NCI-H1417 (cell line): ENCODE measurements at places on chromosomes 7 and 10.
A peak's percentile ranks its signal among the peaks of the same experiment; 100 is the strongest.

GRCh38 chr10:89550509-89550908 is 15.1 kb upstream of the SLC16A12 start:
- DNase-seq = no peak

DNA sequence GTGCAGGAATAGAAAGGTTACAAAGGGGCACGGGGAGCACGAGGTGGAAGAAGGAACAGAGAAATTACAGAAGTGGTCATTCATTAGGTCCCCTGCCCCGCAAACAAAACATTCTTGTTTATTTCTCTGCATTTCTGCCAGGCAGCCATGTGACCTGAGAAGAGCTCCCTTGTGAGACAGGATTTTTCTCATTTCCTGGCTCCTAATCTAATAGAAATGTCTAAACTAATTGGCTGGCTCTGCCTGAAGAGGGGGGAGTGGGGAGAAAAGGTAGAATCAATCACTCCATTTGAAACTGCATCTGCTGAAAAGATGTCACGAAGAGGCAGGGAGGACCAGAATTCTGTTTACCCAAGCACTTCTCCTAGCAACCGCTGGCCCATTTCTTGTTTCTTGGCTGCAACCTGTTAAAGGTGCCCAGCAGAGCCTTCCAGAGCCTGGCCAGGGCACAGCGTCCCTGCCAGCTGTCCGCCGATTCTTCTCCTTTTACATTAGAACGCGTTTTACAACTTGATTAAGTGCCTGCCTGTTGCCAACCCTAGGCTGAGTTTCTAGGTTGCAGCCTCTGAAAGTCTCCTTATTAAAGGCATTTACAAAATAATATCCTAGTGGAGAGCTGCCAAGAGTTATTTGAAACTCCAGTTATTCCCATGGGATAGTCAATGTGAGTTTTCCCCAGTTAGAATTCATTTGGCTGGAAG is 1227.6 kb downstream of the TYW1 start:
- DNase-seq = peak; percentile 94

- no peak for DNase-seq
These were observed 2.8 kb upstream of the PUS7 start for GRCh38 chr7:105524840-105525239.

DNA sequence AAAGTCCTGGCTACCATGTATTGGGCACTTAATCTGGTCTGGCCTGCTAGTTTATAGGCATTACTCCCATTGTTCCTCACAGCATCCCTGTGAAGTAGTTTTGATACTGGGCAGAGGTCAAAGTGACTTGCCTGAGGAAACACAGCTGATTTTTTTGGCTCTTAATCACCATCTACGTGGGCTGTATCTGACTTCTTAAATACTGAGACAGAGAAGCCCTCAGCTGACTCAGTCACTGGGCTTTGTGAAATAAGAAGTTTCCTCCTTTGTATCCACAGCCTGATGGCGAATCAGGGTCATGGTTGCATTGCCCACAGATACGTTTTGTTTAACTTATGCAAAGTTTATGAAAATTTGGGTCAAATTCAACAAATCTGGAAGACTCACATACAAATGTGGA is 13.2 kb downstream of the TACR2 start:
- no peak for DNase-seq

DNA sequence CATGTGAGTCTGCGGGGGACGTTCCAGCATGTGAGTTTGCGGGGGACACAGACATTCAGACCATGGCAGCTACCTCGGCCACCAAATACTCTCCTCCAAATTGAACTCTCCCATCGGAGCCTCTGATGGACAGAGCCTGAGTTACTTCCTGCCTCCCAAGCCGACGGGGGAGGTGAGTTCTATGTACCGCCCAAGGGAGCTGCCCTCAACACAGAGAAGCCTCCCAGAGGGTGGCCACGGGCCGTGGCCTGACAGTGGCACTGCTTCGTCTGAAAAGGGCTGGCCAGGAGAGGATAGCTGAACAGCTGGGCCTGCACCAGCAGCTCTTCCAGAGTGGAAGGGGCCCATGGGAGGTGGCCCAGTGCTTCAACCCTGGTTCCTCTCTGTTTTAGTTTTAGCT is 274.5 kb upstream of the PPP2R2D start:
- no peak for DNase-seq

GRCh38 chr7:4641091-4641666 is 40.9 kb upstream of the FOXK1 start:
- no peak for DNase-seq

DNA sequence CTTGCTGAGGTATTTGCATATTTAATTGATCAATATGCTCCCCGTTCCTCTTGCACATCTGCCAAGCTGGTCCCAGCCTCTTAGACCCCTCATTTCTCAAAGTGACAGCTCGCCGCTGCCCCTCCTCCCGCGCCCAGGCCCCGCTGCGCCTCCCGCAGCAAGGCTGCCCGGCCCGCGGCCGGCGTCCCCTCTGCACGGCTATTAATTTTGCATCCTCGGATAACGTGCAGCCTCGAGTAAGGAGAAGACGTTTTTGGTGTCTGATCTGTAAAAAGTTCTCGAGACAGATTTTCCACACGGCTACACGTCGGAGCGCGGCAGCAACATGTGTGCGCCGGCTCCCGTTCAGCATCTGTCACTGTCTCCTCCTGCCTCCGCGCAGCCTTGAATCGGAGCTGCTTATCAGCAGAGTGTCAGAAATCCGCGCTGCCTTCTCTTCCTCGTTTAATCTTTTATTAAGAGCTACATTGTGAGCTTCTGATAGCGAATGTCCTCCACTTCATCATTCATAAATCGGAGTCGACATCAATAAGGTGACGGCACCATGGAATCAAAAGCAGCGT is 65.3 kb downstream of the EBF3 start:
- DNase-seq = no peak

DNA sequence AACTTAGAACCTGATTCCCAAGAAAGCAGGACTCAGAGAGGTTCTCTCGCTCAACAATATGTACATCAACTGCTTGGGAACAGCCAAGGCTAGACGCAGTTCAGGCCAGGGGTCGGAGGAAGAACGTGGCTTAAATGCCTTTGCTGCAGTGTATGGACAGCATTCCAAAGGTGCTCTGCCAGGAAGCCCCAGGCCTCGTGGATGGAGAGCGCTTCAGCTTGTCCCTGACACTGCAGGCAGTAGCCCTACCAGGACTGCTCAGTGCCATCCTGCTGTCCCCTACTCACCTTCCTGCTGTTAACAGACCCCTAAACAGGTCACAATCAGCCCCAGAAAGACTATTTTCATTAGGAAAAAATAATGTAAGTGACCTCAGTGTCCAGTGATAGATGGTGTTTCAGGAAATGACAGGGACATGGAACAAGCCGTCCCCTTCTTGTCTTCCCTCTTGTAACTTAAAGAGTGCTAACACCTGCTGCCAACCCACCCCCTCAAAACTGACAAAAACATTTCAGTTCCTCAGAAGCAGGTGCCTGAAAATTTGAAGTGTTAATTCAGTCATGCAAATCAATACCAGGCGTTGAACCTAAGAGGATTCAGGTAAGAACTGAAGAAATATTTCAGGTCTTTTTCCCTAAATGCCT is 16.5 kb downstream of the CREB3L2 start:
- peak; percentile 65 for DNase-seq

- DNase-seq = no peak
These were observed 12.4 kb downstream of the DIP2C start for GRCh38 chr10:677038-677437.

DNA sequence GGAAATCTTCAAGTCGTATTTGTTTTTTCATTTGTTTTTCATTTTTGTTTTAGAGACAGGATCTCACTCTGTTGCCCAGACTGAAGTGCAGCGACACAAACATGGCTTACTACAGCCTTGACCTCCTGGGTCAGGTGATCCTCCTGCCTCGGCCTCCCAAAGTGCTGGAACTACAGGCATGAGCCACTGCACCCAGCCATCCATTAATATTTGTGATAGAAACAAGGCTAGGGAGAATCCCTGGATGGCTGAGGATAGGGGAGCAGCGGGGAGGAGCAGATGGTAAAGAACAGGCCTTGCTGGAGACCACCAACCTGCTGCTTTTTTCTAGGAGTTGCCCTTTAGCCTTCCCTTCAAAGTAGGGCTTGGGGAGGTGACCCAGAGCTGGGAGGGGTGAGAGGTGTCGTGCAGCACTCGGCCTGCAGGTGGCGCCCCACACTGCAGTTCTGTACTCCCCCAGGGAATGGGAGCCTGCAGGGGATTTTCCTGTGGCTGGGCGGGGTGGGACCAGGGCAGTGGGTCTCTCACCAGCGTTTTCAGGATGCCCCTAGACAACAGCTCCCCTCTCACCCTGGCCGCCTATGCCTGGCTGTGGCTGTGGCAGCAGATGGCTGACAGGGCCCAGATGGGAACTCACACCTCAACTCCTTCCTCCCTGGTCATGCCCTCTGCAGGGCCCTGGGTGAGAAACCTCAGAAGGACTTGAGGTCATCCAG is 12.6 kb upstream of the CDH23 start:
- peak; percentile 30 for DNase-seq

GRCh38 chr7:132655131-132655727 is 79.0 kb upstream of the PLXNA4 start:
- no peak for DNase-seq

DNA sequence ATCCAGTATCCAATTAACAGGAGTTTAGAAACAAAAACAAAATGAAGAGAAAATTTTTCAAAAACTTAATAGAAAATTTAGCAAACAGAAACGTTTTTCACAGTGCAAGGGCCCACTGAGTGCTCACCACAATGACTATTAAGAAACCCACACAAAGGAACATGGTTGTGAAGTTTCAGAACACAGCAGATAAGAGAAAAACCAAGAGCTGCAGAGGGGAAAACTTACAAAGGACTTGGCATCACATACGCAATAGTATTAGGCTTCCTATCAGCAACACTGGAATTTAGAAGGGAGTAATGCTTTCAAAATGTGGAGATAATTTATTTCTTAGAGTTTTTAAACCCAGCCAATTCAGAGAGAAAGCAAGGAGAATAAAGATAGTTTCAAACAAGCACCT is 1.7 kb upstream of the C7orf25 start:
- DNase-seq = no peak

DNA sequence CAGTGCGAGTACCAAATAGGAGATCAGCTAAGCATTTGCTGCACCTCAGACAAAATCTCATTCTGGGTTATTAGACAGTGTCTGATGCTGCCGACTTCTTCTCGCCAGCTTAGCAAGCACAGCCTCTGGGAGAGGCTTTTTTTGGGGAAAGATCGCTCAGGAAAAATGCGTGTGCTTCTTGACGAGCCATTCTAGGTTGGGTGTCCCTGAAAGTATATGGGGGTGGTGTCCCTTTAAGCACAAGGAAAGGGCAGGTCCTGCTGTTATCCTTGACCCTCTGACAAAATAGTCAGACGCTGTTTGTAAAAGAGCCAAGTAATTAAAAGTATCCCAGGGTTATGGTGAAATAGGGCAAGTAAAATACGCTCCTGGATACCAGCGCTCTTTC is 540.1 kb upstream of the FZD8 start:
- DNase-seq = no peak

DNA sequence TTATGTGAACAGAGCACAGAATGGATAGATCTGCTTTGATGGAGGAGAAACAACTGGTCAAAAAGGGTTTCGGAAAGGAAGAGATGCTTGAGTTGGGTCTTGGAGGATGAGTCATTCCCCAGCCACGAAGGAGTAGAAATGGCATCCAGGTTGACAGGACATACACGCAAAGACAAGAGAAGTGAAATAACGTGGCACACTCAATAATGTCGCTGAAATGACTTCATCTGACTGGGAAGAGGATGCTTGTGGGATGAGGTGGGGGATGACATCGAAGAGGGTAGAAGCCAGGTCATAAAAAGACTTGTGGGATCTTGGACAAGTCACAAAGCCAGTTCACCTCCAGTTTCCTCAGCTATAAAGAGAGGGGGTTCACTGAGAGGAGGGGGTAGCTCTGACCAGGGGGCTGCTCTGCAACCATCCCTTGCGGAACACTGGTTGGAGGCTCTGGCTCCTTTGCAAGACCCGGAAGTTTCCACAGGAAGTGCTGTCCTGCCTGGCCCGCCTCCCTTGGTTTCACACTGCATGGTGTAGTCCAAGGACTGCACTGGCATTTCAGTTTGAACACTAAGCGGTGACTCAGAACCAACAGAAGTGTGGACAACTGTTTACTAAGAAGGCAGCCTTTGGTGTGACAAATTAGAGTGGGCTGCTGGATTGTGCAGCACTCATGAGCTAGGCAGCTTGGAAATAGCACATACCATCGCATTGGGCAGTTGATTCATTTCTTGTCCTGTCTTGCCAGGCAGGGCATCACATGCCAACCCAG is 189.9 kb upstream of the ADO start:
- no peak for DNase-seq

DNA sequence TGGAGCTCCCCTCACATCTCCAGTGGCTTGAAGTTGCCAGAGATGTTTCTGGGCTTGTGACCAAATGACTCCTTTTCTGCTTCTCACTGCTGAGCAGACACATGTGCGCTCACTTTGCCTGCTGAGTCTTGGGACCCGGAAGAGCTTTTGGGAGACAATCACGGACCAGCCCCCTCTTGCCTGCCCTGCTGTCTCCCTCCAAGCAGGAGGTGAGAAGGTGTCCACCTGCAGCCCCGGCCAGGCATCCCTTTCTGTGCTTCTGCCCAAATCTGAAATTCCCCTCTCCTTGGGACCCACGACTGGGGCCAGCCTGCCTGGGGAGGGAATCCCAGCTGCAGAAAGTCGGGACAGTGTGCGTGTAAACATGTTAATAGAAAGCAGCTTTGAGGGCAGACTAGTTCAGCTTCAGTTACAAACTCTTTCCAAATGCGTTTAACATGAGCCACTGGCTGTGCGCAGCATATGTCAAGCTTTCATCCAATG is 31.7 kb downstream of the HTRA1 start:
- no peak for DNase-seq

- no peak for DNase-seq
These were observed 6.3 kb downstream of the SMURF1 start for GRCh38 chr7:99137411-99138180.

DNA sequence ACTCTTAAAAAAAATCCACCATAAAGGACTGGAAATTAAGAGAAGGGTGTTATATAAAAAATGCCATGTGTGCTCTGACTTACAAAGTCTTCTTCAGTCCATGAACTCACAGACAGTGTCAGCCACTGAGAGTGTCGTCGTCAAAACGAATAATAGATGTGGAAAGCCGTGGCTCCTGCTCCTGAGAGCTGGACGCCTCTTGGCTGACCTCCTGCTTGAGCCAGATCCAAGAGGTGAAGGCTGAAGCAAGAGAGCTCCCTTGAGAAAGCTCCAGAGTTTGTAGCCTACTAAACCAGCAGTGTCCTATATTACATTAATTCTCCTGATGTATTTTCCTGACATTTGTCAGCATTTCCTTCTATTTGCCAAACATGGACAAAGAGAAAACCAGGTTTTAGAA is 234.3 kb upstream of the C7orf33 start:
- DNase-seq = no peak

GRCh38 chr10:102384053-102384452 is 11.5 kb upstream of the NFKB2 start:
- DNase-seq = no peak

DNA sequence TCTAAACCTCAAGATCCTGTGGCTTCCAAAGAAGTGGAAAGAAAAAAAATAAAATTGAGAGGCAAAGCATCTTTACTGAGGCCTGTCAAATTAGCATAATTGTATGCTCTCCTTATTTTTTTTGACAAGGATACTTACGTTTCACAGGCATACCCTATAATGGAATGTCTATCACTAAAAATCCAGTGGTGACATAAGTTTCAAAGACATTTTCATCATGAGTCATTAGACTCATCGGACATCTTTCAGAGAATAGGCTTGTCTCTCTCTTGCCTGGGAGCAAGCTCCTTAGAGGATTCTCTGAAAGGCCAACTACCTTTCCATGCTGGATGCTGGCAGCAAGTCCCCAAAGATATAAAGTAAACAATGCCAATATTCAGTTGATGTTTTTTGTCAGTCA is 380.7 kb upstream of the STEAP1 start:
- DNase-seq = no peak

GRCh38 chr10:14549496-14549895 is 218.8 kb upstream of the FRMD4A start:
- DNase-seq = no peak

GRCh38 chr10:77686650-77687417 is 49.2 kb upstream of the KCNMA1 start:
- DNase-seq = no peak
